ENCODE measurements at places on chromosomes 6 and 20.
A peak's percentile ranks its signal among the peaks of the same experiment; 100 is the strongest.

GRCh38 chr20:651713-652614 is 1.0 kb downstream of the SRXN1 start:
- DNase-seq = peak; percentile 31

GRCh38 chr6:145756170-145756662 is 20.9 kb upstream of the EPM2A start:
- no peak for DNase-seq

DNA sequence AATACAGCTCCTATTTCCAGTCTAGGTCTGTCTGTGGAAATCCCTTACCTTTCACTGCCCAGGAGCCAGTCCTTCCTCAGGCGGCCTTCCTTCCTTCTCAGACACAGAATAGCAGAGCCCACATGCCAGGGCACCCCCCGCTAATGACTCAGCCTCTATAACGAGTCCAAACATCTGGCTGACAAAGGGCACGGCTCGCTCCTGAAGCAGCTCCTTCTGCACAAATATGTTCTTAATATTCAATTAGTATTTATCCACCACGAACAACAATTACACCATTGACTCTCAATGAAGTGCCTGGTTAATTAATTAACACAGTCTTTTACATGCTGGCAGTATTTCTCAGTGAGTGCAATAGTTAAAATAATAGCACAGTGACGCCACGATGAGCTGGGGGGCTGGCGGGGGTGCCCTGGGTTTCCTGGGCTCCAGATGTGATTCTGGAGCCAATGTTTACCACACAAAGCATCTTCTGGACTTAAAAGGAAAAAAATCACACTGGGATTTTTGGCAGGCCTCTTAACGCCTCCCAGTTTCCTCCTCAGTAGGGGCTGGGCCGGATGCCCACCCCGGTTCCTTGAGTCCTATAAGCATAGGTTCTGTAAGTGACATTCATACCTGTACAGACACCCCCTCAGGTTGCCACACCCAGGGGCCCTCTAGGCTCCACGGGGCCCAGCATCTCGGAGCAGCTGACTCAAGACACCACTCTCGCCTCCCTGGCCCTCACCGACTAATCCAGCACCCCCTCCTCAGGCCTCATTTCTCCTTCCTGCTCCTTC is 158.6 kb upstream of the MLN start:
- peak; percentile 11 for DNase-seq

- no peak for DNase-seq
Measured at GRCh38 chr20:15799871-15800270, 773.4 kb downstream of the KIF16B start.

DNA sequence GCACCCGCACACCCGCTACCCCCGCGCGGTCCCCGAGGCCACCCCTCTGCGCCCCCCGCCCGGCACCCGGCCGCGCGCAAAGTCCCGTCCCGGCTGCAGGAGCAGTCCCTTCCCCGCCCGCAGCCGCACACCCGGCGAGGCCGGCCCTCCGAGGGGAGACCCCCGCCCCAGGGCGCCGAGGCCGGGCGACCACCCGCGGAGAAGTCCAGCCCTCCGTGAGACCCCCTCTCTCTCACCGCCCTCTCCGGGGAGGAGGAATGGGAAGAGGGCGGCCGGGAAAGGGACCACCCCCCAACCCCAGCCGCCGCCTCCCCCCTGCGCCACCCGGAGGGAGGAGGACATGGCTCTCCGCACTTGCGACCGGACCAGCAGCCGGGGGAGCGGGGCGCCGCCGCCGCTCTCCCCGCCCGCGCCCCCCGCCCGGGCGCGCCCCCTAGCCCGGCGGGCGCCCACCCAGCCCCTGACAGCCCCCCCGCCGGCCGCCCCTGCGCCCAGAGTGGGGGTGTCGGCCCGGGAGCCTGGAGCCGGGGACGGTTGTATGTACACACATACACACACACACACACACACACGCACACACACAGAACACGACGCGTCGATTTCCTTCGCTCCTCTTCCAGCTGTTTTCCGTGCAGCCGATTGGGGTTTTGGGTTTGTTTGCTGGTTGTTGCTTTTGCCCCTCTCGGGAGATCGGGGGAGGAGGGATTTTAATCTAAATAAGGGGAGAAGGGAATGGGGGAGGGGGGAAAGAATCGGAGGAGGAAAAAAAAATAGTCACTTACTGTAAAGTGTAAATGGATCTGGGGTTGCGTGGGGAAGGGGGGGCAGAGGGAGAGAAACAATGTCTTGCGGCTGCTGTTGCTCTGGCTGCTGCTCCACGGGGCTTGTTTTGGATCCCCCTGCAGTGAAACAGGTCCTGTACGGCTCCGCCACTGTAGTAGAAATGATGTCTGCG is at the start of gene ATXN1:
TSS of gene ATXN1 (minus strand) at position 945 of the 955 bp plus-strand sequence.
- DNase-seq = peak; percentile 49

GRCh38 chr6:18550119-18550518 is 163.0 kb downstream of the RNF144B start:
- no peak for DNase-seq

DNA sequence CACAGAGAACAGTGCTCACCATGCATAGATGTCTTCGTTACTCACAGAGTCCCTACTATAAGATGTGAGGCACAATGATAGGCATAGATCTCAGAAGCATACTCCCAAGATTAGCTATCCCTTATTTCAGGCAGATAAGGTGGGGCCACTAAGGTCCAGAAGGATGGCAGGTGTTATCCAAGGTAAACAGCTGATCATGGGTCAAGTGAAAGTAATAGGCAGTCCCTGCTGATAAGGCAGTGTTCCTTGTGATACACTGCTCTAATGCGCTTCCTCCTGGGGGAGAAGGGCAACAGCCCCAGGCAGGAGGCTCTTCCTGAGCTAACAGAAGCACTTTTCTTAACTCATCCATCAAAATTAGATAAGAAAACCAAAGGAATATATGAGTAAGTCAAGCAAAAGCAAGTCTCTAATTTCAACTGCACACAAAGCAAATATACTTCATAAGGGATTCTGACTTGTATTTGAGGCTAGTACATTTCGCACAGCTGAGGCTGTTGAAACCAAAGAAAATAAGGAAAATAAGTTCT is 42.2 kb downstream of the METTL24 start:
- no peak for DNase-seq

DNA sequence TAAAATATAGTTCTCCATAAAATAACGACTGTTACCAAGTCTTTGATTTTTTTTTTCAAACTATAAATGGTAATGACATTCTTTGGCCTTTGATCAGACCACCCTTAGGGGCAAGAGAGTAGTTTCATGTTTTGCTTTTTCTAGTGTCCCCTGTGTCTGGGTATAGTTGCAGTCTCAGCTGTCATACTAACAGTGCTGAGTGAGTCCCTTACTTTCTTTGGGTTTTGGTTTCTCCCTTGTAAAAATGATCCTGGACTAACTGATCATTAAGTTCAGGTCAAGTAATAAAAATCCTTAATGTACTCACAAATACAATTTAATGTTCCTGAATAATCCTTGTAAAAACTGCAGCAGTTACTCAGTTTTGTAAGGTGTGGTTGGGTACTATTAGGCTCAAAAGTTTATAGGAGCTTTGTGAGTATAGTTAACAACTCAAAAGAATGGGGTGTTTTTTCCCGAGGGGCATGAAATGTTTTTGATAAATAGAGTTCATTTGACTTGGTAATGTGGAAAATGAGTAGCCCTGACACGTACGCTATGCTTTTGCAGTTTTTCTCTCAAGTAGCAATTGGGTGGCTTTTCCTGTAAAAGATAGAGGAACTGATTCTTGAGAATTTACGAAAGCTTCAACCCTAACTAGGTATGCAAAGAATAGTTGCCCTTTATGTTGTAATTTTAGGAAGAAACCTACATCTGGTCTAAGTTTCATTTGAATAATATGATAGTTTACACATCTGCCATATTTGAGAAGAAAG is 6.2 kb downstream of the PTPN1 start:
- no peak for DNase-seq

GRCh38 chr6:46104209-46104608 is 25.6 kb upstream of the ENPP4 start:
- DNase-seq = no peak

GRCh38 chr6:12968290-12968689 is 251.7 kb downstream of the PHACTR1 start:
- no peak for DNase-seq

GRCh38 chr6:117906958-117907600 is at the start of gene SLC35F1:
Gene SLC35F1, plus strand, starts transcription at chr6:117907264.
- peak; percentile 61 for DNase-seq

DNA sequence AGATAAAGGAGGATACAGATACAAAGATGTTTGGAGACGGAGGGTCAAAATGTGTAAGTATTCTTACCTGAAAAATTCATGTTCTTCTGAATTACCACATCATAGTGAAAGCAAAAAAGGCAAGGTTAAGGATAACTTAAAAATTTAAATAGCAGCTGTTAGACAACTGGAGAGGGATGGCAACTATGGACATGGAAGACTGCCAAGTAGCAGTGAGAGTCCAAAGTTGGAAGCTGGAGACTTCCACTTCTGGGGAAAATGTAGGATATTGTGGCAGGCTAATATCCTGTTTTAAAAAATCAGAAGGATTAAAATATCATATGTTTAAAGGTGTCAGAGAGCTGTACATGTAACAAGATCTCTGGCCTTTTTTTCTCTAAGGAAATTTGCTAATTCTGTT is 29.8 kb downstream of the SYCP2 start:
- DNase-seq = no peak

DNA sequence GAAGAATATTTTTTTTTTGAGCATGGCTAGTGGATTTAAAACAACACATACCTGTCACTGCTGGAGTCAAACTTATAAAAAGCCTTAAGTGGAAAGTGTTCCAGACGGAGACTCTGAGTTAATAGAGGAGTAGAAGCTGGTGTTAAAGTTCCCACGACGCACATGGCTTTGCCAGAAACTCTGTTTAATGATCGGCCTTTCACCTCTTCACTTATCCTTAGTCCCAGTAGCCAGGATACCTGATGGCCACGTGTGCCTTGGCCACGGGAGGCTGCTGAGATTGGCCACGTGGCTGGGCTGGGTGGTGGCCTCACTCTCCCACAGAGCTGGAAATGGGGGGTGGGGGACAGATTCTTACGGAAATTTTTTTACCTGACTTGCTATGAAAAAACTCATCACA is 333.1 kb downstream of the ZFAND3 start:
- no peak for DNase-seq

DNA sequence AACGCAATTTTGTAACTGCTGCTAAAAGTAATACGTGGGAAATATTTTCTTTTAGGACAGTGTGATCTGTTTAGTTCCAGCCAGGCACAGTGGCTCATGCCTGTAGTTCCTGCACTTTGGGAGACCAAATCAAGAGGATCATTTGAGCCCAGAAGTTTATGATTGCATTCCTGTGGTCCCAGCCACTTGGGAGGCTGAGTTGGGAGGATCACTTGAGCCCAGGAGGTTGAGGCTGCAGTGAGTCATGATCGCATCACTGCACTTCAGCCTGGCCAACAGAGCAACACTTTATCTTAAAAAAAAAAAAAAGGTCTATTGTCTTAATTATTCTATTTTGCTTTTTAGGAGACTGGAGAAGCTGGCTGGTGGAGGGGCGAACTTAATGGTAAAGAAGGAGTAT is 101.5 kb downstream of the CD2AP start:
- DNase-seq = no peak

- no peak for DNase-seq
Measured at GRCh38 chr20:64055396-64055892, 6.0 kb upstream of the SOX18 start.

GRCh38 chr6:44762496-44762895 is 375.0 kb downstream of the CDC5L start:
- no peak for DNase-seq

- no peak for DNase-seq
Measured at GRCh38 chr6:38322138-38322537, 317.6 kb downstream of the BTBD9 start.

- no peak for DNase-seq
Measured at GRCh38 chr6:1538810-1539478, 70.8 kb upstream of the FOXC1 start.

DNA sequence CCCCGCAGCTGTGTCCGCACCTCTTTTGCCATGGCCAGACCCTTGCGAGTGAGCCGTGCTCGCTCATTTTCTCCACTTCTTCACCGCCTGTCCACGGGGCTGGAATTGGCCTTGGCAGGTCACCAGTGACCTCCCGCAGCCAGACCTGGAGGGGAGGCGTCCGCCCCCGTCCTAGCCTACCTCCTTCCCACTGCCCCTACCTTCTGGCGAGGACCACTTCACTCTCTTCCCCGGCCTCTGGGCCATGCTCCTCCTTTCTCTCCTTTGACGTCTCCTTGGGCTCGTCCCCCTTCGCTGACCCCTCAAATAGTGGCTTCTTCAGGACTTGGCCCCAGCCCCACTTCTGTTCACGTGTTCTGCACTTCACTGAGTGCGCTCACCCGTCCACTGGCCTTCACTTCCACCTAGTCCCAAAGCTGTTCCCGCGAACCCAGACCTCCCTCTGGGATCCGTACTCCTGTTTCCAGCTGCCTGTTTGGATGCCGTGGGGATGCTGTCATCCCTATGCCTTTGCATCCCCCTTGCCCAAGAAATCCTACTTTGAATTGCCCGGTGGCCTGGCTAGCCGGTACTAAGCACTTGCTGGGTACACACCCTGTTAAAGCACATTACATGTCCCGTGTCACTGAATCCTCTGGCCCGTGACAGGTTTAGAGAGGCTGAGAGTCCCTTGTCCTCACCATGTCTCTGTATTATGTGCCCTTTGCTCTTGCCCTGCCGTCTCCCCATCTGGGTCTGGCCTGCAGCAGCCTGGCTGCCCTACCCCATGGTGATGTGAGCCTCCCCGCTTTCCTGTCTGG is 33.0 kb downstream of the SPATA2 start:
- no peak for DNase-seq

DNA sequence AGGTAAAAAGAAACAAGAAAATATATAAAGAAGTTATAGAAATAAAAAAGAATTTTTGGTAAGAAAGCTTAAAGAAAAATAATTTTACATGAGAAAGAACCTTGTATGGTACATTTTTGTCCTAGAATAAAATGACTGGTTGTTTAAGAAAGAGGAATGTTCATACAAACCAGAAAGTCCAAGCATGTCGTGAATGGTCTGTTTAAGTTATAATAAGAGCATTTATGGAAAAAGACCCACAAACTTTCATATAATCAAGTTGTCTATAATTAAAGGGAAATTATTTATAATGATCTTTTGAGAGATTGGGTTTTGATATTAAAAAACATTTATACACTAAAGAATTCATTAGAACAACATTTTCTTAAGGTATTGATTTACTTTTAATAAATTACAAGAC is 27.8 kb upstream of the FAM110A start:
- no peak for DNase-seq

GRCh38 chr20:60199866-60200265 is 241.6 kb downstream of the CDH26 start:
- DNase-seq = no peak

DNA sequence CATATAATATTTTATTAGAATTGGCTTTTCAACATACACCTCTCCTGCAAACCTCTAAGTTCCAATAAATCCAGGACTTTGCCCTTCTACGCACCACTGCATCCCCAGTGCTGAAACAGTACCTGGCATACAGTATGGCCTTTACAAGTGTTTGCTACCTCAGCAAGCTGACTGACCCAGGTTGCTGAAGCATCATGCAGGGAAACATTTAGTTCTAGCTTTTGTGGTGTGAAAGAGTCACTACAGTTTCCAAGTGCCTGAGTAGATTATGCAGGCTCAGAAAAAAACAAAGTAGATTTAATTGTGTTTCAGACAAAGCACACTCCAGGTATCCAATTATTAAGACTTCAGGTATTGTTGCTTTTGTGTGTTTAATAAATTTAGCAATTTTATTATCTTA is 614.2 kb upstream of the NRSN1 start:
- no peak for DNase-seq

- no peak for DNase-seq
Measured at GRCh38 chr6:147639279-147639678, 130.8 kb downstream of the SAMD5 start.

- no peak for DNase-seq
Measured at GRCh38 chr20:19094959-19095541, 117.4 kb upstream of the SLC24A3 start.

- DNase-seq = peak; percentile 16
Measured at GRCh38 chr6:129730477-129731165, 20.6 kb upstream of the ARHGAP18 start.
